ENCODE measurements at places on chromosomes 6 and 20.
A peak's percentile ranks its signal among the peaks of the same experiment; 100 is the strongest.

DNA sequence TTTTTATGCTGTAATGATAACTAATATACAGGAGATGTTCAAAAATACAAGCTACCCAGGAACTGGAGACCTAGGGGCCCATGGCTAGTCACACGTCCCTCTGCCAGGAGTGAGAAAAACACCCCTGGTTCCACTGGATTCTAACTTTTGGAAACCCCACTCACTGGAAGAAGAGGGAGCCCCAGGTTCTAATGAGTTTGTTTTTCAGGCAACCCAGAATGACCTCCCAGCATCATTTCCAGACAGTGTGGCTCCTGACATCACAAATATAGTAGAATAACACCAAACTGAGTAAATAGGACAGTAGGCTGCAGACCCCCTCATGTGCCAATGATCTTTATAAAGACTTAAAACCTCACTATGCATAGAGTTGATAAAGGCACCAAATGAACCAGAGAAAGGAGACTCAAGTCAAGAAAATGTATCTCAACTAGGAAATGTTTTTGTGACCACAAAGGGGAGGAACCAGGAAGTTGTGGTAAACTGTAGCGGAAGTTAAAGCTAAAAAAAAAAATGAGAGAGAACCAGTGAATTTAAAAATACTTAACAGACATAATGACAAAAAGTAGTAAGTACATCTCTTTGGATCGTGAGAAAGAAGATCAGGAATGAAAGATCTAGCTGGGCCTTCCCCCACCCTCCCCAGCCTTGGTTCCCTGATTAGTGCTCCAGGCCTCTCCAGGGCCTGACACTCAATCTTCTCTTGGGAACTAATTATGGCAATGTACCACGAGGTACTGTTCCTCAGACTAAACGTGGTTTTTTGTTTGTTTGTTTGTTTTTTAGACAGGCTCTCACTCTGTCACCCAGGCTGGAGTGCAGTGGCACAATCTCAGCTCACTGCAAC lies 19.8 kb downstream of the HLA-E start:
- DNase-seq, result no peak

- no peak for DNase-seq
These were observed 62.7 kb upstream of the TRAF3IP2 start for GRCh38 chr6:111668410-111668809.

DNA sequence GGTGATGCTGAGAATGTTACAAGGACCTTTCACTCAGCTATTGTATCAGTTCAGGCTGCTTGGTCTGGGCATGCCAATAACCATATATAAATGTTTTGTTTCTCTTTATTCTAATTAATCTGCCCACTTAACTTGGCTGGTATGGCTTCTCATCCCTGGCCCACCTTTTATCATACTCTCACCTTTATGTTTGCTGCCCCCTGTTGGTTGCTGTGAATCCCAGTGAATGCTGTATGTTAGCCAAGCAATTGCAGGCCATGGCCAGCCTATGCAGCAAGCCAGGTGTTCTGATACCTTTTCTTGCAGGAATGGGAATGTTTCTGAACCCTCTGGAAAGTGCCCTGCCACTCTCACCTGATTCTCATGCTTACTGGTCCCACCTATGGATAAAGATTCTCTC lies 54.6 kb downstream of the PCSK2 start:
- DNase-seq, result no peak

GRCh38 chr20:23360531-23360930 lies 1.5 kb upstream of the GZF1 start:
- no peak for DNase-seq

DNA sequence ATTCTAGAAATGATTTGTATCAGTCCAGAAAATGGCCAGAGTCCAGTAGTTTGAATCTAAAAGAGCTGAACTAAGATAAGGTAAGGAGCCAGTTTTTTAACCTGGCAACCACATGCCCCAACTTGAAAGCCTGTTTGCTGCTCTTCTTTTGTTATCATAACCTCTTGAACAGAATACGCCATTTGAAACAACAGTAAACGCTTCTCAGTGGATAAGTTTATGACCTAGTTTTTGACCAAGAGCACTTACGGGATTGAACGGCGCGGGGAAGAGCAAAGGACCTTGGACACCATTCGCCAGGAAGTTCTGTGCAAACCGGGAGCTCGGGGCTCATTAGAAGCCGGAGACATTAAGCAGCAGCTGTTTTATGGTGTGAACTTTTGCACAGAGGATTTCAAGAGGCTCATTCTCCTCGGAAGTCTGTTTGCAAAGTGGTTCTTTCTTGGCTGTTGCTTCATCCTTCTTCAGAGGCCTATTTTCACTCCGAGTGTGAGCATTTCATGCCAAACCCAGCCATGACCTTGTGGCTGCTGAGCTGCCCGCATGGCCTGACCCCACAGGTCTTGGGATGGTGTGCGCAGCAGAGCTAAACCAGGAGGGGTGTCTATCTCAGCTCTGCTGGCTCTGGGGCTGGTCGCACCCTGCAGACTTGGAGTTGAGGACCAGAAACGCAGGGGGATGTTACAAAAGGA lies 215.1 kb downstream of the SOX4 start:
- no peak for DNase-seq

GRCh38 chr6:166420351-166420750 lies 37.6 kb upstream of the MPC1 start:
- no peak for DNase-seq

GRCh38 chr20:1505361-1505760 lies 14.1 kb upstream of the SIRPB2 start:
- DNase-seq, result no peak

DNA sequence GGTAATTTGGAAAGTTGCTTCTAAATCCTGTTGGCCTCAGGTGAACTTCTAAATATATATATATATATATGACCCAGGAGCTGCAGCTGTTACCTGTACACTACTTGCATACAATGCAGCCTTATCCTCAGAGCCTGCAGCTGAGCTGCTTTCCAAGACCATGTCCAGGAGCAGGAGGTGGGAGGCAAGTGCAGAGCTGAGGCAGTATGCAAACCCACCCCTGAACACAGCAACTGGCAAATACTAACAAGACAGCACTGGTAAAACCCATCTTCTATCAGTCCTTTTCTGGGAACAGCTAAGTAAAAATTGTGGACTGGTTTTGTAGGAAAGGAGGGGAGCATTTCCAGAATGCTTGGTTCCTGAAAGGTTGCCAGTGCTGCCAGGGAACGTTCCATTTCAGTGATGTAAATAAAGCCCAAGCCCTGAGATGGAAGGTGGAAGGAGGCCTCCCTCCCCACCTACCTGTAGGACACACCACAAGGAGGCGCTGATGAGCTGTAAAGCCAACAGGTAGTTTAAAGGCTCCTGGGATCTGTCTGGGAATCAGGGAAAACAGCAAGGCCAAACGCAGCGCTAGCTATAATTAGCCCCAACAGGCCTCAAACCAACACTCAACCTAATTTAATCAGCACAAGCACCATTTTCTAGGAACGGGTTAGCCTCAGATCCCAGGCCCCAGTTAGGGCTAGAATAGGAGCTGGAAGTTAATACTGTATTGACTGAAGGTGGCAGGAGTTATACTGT lies 93.8 kb upstream of the MAP7 start:
- DNase-seq, result peak; percentile 10

DNA sequence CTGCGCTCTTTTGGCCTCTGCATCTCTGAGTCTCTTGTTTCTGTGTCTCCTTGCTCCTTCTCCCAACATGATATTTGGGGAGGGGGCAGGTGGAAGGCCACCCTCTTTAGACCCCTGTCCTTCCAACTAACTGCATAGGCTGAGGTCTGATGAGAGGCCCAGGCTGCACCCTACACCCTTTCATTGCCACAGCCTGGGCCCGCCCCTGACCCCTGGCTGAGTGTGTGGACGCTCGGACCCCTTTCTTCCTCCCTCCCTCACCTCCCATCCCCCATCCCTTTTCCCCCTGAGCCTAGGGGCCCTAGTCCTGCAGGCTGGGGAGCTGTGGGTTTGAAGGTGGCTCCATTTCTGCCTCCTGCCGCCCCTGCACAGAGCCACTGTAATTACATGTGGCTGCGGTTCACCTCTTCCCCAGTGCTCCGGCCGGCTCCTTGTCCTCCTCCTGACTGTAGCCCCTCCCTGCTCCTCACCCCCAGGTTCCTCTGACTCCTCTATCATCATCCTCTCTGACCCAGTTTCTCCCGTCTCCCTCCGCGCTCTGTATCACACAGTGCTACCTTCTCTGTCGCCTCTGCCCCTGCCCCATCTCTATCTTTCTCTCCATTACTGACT lies 6.8 kb downstream of the MDFI start:
- no peak for DNase-seq

DNA sequence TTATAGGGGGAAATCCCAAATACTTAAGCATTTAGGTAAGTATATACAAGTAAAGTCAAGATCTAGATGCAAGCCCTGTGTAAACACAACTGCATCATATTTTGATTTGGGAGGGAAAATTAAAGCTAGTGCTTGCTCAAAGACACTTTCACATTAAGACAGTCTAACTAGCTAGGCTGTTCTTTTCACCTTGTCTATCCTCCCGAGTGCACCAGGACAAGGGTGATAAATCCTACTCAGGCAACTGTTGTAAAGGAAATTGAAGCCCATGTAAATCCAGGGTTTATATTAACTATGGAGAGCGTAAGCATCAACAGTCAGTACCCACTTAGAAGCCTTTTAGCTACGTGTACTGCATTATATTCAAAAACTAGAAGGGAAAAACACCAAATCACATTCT lies 19.3 kb upstream of the BACH2 start:
- no peak for DNase-seq

- DNase-seq, result no peak
These were observed 99.1 kb downstream of the ARMC2 start for GRCh38 chr6:108947114-108947854.

- DNase-seq, result no peak
These were observed 28.4 kb downstream of the PAQR8 start for GRCh38 chr6:52390361-52390727.

DNA sequence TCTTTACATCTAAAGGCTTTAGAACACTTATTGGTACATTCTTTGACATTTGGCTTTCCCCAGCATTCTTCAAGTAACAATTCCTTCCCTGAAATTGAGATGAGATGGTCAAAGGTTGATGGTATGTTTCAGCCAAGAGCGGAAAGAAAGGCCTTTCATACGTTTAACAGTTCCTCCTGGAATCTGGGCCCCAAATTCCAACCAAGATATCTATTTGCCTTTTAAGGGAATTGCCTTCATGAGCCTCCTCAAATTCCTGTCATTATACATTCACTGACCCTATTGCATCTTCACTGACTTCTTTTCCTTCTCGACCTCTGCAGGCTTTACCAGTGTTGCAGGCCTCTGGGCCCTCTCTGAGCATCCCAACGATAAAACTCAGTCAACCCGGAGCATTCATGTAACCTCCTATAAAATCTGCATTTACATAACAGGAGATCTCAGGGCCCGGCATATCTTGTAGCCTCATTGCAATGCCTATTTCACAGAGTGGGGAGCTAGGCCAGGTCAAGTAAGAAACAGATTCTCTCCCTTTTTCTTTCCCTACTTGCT lies 18.3 kb upstream of the WFDC9 start:
- no peak for DNase-seq

GRCh38 chr6:4732691-4733315 lies 43.4 kb upstream of the CDYL start:
- peak; percentile 34 for DNase-seq

DNA sequence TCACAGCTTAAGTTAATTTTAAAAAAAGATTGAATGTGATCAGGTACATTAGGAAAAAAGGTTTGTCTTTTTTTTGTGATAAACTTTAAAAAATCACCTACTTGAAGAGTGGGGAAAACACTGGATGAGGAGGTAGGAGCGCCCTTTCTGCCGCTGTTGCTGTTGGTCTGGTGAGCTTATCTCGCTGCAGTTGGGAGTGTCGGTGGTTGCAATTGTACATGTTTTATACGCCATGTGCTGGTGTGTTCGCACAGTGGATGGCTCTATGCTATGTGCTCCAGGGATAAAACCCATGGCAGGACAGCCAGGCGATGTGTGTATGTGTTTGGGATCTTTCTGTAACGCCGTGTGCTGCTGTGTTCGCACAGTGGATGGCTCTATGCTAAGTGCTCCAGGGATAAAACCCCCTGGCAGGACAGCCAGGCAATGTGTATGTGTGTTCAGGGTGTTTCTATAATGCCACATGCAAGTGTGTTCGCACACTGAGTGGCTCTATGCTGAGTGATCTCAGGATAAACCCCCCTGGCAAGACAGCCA lies 1.7 kb downstream of the SLC22A3 start:
- DNase-seq, result no peak

DNA sequence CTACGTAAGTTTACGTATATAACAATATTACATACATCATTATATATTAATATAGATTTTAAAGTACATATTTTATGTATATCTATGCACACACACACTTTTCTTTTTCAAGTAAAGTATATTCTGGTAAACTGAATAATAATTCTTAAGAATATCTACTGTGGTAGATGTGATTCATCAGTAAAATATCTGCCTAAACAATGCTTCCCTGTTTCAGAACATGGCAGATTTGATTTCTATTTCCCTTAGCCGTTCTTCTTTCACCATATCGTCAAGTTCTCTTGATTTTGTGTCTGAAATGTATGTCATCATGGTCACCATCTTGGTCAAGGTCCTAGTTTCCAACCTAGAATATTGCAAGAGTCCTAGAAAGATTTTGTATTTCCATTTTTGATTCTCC lies 195.6 kb downstream of the HDGFL1 start:
- no peak for DNase-seq

GRCh38 chr20:32037929-32038328 lies 14.1 kb upstream of the HCK start:
- no peak for DNase-seq

DNA sequence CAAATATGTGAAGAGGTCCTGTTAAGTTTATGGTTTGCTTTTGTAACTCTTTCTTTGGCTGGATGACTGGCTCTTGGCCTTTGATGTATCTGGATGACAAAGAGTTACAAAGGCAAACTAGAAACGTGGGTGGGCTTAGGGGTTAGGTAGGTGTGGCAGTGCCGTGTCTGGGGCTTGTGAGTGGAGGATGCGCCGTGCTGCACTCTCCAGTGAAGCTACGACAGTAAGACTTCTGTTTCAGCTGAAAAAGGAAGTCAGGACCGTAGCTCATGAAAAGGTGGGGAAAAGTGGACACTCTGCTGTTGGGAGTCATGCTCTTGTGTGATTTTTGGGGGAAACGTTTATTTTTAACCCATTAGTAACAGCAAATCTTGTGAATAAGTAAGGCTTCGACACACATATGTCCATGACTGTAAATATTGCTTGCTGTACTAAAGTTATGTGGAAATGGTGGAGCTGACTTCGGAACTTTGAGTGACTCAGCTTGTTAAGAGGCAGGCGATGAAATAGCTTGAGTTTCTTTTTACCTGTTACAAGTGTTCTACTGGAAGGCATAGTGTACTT lies 45.6 kb downstream of the DUSP22 start:
- no peak for DNase-seq

DNA sequence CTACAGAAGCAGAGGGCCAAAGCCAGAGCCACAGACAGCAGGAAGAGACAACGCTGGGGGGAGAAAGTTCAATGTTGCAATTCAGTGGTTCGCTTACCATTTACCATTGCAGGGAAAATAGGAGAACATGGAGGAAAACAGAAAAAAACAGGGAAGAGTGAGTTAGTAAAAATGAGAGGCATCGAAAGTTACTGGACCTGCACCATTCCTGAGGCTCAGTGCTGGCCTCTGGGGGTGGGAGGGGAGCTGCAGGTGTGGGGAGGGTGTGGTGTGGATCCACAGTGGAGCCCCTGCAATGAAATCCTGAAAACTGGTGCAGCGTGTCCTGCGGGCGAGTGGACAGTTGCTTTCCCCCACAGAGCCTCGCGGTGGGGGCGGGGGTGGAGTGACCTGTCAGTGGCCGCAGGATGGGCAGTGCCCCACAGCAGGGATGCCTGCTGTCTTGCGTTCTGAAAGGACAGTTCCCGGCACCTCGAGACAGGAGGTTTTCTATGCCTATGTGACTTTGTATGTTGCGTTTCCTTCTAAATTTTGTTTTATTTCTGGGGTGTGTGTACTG lies 5.7 kb downstream of the TMEM181 start:
- no peak for DNase-seq
